ENCODE measurements at places on chromosomes 6 and 20.

GRCh38 chr6:15386756-15387112, 140.9 kb downstream of the JARID2 start:
- no peak for DNase-seq

GRCh38 chr6:121668259-121668658, 232.8 kb downstream of the GJA1 start:
- DNase-seq = no peak

DNA sequence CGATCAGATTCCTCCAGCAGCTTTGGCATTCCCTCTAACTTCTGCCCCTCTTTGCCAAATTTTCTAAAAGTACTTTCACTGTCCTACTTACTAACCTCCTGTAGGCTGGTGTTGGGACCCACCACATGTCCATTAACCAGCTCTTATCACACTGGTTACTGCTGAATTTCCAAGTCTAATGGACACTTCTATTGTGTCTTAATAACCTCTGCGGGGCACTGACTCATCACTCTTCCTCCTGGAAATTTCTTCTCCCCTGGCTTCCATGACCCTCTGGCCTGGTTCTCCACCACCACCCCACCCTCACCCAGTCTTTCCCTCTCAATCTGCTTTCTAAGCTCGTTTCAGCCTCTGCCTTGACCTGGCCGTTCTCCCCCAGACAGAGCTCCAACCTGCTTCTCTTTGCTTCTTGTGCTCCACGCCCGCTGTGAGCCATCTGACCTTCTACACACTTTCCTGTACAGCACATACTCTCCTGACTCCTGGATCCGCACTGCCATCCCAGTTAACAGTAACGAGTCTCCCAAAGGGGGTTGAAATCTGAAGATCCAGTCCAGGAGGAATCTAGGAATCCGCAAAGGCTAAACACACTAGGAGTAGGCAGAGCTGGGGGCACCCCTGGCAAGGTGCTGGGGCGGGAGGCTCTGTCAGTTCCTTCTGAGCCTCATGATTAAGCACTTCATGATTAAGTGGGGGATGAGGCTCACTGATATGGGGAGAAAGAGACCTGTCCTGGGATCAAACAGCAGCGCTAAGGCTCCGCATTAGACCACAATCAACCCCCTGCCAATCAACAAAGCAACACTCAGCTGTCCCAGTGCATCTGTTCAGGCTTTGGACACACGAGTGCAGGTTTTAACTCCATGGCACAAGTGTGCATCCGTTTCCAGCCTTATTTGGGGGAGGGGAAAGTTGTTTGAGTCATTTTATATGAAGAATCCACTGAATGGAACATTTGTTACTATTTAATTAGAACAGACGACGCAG, 146.3 kb downstream of the LY86 start:
- no peak for DNase-seq

GRCh38 chr6:160040527-160041264, 71.8 kb downstream of the IGF2R start:
- no peak for DNase-seq

- DNase-seq = no peak
These were observed 124.1 kb upstream of the NEDD9 start for GRCh38 chr6:11356404-11357155.

- DNase-seq = peak; percentile 16
These were observed 64.9 kb upstream of the ARHGAP18 start for GRCh38 chr6:129774697-129775447.

DNA sequence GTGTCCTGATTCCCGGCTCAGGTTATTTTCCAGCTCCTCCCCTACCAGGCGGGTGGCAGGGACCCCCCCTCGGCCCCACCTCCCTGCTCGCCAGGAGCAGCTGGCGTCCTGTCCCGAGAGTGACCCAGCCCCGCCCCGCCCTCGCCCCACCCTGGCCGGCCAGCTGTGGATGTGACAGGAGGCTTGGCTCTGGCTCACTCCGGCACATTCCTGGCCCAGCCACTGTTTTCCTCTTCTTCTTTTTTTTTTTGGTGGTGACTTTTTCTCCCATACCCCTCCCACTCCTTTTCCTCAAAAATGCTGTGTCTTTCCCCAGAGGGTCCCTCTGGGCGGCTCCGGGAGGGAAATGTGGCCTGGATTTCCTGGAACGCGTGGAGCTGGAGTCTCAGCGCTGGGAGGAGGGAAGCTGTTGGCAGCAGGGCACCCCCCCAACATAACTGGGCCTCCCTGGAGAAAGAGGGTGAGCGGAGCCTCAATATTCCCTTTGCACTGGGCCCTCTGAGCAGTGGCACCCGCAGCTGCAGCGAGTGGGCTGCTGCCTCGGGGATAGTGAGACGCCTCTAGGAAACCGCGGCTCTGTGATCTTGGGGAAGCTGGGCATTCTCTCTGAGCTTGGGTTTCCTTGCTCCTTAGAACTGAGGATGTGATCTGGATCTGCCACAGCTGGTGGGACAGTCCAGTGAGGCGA, 28.3 kb upstream of the CSNK2A1 start:
- DNase-seq = no peak

DNA sequence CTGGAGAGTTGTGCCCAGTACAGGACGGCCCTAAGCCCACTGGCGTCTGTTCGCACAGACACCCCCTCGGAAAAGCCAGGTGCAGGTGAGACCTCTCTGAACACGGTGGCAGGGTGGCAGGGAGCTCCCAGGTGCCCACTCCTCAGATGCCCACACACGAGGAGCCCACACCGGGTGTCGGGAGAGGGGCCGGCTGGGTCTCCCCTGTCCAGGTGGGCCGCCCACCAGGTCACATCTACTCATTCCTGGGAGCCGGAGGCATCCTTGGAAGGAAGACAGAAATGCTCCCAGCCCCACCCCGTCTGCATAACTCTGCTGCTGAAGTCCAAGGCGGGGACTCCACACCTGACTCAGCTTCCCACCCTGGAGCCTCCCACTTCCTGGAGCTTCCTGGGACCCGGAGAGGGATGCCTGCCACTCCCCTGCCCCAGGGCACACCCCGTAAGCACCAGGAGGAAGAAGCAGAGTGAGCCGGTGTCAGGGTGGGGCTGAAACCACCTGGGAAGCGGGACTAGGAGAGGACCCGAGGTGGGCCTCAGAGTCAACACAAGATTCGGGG, 2.5 kb downstream of the SRMS start:
- DNase-seq = no peak

All from T-helper 2 cell treated with Interferon-gamma antibody and Interleukin-4, amounts not matched to agents 5 μg/mL and 100 μg/mL, for 36 hours (primary cell).